AG20443 (cell line): ENCODE measurements at places on chromosomes 5 and 9.

DNA sequence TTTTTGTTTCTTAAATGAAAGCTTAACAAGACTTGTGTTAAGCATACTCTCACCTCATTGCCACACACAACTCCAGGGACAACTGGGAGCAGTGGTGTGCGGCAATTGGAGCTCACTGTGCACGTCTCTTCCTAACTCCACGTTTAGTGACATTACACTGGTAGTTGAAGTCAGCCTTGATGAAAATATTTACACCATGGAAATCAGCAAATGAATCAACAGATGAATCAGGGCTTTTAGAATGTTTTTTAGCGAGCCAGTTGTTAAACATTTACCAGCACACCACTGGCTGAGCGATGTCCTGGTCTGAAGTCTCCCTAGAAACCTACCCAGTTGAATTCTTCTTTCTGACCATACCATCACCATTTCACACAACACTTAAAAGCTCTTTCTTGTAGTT, 67.3 kb downstream of the KLHL3 start:
- no peak for DNase-seq

DNA sequence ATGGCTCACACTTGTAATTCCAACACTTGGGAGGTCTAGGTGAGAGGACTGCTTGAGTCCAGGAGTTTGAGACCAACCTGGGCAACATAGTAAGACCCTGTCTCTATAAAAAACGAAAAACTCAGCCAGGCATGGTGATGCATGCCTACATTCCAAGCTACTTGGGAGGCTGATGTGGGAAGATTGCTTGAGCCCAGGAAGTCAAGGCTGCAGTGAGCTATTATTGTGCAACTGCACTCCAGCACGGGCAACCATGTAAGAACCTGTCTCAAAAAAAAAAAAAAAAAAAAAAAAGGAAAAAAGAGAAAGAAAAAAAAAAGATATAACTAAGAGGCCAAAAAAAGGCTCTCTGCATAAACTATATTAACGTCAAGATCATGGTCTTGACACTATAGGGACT, 27.3 kb downstream of the GIN1 start:
- no peak for DNase-seq

- no peak for DNase-seq
Measured at GRCh38 chr5:102077920-102078319, 218.2 kb downstream of the SLCO4C1 start.

- DNase-seq: no peak
Measured at GRCh38 chr9:134751622-134752021, 110.0 kb downstream of the COL5A1 start.

- no peak for DNase-seq
Measured at GRCh38 chr9:129675620-129676019, 10.2 kb downstream of the PRRX2 start.

DNA sequence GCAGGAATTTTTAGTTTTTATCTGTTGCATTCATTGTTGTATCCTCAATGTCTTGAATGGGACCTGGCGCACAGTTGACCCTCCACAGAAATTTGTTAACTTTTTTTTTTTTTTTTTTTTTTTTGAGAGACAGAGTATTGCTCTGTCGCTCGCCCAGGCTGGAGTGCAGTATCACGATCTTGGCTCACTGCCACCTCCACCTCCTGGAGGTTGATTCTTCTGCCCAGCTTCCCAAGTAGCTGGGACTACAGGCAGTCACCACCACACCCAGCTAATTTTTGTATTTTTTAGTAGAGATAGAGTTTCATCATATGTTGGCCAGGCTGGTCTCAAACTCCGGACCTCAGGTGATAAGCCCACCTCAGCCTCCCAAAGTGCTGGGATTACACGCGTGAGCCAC, 205.9 kb downstream of the ROR2 start:
- DNase-seq: no peak

- no peak for DNase-seq
Measured at GRCh38 chr5:140007311-140007710, 35.8 kb downstream of the NRG2 start.

- DNase-seq: no peak
Measured at GRCh38 chr5:29614206-29614605, 1579.3 kb upstream of the CDH6 start.

GRCh38 chr9:99637641-99638040, 184.0 kb upstream of the NR4A3 start:
- no peak for DNase-seq

- no peak for DNase-seq
Measured at GRCh38 chr9:114059047-114059803, 18.9 kb downstream of the AMBP start.

DNA sequence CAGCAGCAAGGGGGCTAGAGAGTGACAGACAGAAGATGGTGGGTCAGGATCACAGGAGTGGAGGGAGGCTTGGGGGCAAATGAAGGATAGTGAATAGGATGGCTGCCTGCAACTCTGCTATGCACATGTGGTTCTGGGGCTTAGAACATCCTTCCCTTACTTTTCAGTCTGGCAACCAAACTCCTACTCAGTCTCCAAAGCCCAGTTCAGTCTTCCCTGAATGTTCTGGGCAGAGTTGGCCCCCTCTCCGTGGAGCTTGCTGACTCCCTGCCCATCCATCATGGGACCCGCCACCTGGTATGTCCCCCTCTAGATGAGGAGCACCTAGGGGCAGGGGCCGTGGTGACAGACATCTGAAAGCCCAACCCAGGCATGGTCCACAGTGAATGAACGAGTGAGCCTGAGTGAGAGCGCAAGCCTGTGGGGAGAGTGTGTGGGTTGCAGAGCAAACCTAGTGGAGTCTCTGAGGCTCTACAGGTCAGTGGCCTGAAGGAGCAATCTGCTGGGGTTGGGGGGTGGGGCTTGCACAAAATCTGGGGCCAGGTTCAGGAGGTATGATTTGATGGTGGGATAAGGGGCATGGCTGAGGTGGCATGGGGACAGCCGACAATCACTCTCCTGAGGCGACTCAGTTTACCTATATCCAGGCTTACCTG, 180.6 kb downstream of the FGF18 start:
- DNase-seq: no peak

GRCh38 chr5:115858396-115858795, 16.7 kb downstream of the AP3S1 start:
- DNase-seq: no peak

DNA sequence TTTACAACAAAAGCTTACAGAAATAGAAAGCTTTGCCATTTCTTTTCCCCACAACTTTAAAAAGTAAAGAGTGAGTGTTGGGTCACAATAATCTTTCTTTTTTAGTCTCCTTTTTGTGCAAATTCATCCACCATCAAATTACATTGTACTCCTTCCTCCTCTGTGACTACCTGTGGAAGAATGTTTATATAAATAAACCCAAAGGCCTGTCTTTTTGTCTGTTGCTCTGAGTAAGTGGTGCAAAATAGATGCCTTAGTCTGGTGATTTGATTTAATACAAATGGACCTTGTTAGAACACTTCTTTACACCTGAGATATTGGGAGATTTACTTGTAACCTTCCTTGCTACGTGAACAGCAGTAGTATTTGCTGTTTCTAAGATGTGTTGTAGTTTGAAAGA, 53.5 kb upstream of the TAF11L2 start:
- DNase-seq: no peak

DNA sequence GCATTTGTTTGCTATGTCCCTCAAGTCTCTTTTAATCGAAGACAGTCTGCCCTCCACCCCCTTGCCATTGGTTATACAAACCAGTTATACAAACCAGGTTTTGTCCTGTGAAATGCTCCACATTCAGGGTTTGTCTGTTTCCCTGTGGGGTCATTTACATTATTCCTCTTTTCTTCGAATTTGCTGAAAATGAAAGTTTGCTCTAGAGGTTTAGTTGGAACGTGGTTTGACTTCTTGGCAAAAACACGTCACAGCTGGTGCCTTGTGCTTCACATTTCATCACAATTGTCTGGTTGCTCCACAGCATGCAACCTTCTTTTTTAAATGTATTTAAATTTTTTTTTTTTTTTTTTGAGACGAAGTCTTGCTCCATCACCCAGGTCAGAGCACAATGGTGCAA, 4.2 kb upstream of the HAVCR2 start:
- DNase-seq: no peak

- peak; percentile 63 for DNase-seq
Measured at GRCh38 chr9:126773004-126773607, 31.7 kb upstream of the ZBTB43 start.

GRCh38 chr5:150734579-150735384, 24.0 kb downstream of the DCTN4 start:
- no peak for DNase-seq

DNA sequence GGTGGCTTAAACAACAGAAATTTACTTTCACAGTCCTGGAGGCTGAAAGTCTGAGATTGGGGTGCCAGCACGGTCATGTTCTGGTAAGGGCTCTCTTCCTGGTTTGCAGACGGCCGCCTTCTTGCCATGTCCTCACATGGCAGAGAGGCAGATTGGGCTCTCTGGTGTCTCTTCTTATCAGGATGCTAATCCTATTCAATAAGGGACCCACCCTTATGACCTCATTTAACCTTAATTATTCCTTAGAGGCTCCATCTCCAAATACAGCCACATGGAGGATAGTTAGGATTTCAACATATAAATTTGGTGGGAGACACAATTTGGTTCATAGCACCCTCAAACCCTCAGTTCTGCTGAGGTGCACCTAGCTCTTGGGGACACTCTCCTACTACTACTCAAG, 180.4 kb downstream of the DAB2IP start:
- no peak for DNase-seq

GRCh38 chr5:81505672-81506071, 111.7 kb upstream of the ACOT12 start:
- no peak for DNase-seq

- peak; percentile 50 for DNase-seq
Measured at GRCh38 chr5:4511996-4512656, 628.0 kb upstream of the ADAMTS16 start.

DNA sequence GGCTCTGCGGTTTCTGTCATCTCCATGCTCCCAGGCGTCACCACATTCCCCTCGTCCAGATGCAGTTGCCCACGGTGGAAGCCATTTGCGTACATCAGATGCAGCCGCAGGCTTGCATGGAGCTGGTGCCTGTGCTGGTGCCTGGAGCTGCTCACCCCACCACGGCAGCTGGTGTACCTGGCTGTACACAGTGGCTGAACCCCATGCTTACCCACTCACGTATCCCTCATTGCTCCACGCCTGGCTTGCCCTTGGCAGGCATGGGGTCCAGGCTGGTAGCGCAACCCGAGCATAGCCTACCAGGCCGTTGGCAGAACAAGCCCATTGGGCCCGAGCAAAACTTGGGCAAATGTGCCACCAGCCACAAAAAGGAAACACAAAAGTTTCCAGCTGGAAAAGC, 159.5 kb downstream of the GHR start:
- no peak for DNase-seq

- DNase-seq: no peak
Measured at GRCh38 chr5:52938226-52938625, 50.9 kb upstream of the ITGA2 start.

DNA sequence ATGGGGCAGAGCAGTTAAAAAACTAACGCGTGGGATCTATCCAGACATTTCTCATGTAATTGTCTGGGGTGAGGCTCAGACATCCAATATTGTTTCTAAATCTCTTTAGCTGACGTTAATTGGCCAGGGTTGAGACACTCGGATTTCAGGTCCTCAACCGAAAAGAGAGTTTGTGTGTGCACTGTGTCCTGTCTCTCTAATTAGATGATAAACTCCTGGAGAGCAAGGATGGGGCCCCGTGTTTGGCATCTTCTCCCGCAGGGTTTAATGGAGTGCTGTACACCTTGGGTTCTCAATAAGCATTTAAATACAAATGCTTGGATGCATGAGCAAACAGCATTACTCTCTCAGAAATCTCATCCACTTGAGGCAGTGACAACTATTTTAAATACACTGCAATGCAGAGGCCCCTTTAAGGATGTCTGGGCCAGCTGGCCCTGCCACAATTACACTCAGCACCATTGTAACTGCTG, 139.6 kb downstream of the MTX3 start:
- no peak for DNase-seq

GRCh38 chr5:78411586-78411985, 51.2 kb downstream of the SCAMP1 start:
- DNase-seq: no peak

DNA sequence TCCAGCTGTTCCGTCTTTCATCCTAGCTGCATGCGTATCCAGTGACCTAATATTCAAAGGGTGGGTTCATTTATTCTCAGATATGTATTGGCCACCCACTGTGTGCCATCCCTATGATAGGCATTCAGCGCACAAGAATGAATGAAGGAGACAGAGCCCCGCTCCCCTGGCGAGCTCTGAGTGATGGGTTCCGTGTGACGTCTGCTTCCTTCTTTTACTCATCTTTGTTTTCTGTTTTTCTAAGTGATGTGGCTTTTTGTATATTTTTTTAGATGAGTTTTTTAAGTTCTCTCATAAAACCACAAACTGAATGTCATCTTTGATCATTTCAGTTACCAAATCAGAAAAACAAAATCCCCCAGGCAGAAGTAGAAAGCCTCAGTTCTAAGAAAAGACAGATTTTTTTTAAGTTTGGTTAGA, 168.3 kb upstream of the OTULINL start:
- DNase-seq: no peak

GRCh38 chr5:135053278-135053677, 19.2 kb upstream of the PITX1 start:
- DNase-seq: no peak

DNA sequence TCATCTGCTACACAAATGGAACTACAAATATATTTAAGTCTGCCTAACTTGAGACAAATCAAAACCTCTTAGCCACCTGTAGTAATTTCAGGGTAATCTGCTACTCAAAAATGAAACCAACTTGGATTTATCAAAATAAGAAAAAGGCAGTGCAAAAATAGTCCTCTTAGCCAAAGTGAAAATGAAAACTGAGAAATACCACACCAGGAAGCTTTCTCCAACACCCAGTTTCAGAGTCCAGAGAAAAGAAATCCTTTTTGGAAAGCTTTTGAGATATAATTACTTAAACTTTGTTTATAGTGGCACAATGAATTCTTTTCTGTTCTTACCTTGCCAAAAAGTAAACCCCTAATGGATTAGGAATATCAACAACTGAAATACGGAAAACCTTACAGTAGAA, 990.4 kb downstream of the EFNA5 start:
- no peak for DNase-seq

GRCh38 chr9:132324425-132324824, 30.4 kb downstream of the SETX start:
- DNase-seq: no peak

DNA sequence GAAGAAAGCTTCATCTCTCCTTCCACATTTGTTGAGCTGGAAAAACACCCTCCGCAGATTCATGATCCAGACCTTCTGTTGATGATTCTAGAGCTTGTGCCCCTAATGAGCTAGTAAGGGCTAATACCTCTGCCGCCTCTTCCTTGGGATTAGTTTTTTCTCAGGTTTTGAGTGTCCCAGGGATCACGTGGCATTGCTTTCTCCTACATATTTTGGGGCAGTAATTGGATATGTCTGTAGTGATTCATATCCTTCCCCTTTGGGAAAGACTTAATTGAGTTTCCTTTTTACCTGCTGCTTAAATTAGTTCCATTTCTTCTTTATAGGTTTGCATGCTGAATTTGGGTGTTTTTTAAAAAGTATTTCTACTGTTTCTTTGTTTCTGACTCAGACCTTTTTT, 143.9 kb downstream of the GOLPH3 start:
- DNase-seq: no peak
